NCI-H1436 treated with DMSO at 0.1 percent for 48 hours (cell line): ENCODE measurements at places on chromosomes 2 and 18.

GRCh38 chr2:231047274-231047922, 9.3 kb upstream of the PSMD1 start:
- DNase-seq = no peak

DNA sequence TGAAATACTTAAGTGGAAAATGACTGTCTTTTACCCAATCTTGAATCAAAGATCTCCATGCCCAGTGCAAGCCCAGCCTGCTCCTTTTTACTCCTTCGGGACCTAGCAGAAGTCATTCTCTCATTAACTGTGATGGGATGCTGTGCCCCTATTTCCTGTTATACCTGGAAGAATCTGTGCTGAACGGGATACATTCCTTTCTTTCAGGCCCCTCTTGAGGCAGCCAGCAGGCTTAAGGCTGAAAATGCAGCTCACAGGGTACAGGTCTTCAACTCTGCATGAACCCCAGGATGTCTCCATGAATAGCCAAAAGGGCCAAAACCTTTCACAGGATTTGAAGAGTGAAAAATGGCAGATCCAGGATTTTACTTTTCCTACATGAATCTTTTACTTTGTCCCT, 784.8 kb upstream of the KLHL29 start:
- DNase-seq = no peak

GRCh38 chr18:31555971-31556747, 35.5 kb upstream of the TTR start:
- DNase-seq = no peak

DNA sequence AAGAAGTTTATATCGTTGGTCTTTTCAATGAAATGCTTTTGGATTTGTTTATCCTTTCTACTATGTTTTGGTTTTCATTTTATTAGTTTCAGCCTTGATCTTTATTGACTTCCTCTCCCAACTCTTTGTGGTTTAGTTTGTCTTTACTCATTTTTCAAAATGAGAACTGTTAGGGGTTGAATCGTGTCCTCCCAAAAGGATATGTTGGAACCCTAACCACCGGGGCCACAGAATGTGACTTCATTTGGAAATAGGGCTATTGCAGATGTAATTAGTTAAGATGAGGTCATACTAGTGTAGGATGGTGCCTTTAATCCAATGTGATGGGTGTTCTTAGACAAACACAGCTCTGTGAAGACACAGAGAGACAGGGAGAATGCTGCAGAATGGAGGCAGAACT, 60.4 kb upstream of the IL1R2 start:
- no peak for DNase-seq

GRCh38 chr2:112488201-112488600, 6.2 kb downstream of the TTL start:
- no peak for DNase-seq

DNA sequence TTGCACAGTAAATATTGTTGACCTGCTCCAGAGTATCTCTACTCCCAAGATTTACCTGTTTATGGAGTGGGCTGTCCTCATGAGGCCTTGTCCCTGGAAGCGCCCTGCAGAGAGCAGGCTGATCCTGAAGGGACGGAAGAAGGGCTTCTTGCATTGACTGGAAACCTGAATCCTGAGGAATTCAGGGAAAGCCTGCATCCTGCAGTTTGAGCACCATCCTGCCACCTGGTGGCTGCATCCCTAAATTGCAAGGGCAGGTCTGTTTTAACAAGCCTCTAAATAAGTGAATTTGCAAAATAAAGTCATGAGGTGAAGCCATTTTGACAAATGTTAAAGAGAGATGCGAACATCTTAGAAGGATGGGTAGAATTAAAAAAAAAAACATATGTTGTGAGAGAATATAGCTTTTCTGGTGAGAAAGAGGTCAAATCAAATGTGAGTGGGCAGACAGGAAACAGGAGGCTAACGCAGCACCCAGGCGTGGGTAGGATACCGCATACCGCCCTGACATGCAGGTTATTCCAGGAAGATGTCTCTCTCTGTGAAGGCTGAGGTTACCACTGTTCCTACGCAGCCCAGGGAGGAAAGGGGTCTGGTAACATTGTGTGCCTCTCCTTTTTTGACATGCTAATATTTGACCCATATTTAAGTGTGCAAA, 754.9 kb downstream of the RNF144A start:
- no peak for DNase-seq

- DNase-seq = no peak
These were observed 39.7 kb downstream of the CDCA7 start for GRCh38 chr2:173394091-173394974.

DNA sequence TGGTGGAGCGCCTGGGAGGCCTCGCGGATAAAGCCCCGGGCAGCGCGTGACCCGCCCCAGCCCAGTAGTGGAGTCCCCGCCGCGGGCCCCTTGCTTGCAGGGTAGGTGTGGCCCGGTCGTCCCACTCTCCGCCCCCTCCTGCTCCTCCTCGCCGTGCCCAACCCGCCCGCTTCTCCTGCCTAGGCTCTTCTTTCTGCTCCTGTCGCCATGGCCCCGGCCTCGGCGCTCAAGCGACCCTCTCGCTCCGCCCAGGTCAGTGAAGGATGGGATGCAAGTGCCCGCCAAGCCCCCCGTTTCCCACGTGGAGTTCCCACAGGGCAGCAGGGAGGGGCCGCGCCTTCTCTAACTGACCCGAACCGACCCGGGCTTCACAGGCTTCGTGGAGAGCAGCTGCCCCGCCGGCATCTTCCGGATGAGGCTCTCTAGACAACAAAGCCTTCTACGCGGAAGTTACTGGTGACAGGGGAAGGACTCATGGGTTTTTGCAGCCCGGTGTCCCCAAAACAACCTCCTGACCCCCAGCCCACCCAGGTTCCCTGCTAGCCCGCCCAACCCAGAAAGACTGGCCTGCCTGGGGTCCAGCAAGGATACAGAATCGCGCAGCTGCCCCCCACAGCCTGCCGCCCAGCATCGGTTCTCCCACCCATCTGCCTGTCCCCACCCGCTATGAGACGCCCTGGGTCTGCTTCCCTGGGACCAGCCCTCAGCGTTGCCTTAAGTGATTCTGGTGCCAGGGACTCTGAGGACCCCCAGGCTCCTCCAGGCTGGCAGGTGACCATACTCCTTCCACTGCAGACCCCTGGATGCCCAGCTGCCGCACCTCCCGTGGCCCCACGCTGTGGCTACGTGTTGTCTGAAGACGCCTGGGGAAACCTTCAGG, 32.8 kb downstream of the TTC32 start:
- DNase-seq = no peak

DNA sequence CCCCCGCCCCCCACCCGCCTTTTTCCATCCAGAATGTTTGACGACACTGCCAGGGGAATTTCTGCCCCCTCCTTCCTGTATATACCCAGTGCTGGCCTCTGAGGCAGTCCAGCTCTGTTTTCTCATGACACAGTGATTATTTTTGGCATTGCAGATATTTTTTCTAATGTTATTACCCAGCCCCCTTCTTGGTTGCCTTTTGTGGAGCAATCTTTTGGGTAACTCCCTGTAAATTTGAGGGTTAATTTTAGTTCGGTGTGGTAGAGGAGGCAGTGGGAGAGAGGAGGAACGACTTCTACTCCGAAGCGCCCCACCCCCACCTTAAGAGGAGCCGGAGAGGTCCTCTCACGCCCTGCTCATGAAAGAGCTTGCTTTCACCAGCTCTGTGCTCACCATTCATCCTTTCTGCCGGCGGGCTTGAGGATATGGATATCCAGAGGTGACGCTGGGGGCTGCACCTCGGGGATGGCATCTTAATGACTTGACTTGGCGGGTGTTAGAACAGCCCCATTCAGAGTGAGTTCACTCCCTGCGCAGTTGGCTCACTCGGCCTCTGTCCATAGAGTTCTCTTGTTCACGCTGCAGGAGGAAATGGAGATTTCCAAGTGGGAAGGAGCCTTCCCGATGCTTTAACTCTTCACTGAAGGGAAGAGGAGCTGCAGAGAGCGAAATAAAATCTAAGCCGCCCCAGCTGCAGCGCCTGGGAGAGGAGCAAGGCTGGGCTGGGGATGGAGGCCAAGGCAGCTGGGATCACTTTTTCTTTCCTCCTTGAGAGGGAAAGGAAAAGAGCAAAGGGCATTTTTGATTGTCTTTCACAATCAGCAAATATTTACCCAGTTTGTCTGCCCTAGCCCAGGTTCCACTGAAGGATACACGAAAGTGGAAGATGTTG, 38.4 kb downstream of the EPAS1 start:
- no peak for DNase-seq

DNA sequence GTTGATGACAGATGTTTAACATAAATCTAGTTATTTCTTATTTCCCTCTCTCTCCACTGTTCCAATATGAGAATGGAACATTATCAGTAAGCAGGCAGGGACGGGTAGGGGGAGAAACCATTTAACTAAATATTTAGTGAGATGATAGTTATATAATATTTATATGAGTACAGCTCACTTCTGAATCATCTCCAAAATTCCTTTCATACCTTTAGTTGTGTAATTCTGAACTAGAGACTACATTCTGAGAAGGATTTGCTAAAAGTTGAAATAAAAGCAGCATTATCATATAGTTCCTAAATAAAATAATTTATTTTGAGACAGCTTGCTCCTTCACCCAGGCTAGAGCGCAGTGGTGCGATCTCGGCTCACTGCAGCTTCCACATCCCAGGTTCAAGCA, 41.4 kb downstream of the B4GALT6 start:
- DNase-seq = no peak
